ENCODE measurements at places on chromosomes 4 and X.

- DNase-seq: no peak
These were observed 23.7 kb downstream of the SULT1E1 start for GRCh38 chr4:69836287-69836686.

GRCh38 chrX:42466332-42467046 is 311.5 kb downstream of the PPP1R2C start:
- DNase-seq: no peak

DNA sequence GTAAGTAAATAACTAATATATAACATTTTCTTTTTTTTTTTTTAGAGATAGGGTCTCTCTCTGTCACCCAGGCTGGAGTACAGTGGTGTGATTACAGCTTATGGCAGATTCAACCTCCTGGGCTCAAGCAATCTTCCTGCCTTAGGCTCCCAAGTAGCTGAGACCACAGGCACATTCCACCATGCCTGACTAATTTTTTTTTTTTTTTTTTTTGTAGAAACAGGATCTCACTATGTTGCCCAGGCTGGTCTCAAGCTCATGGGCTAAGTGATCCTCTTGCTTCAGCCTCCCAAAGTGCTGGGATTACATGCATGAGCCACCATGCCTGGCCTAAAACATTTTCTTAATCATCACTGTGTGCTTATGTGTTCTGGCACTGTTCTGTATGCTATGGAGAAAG is 32.8 kb downstream of the MGARP start:
- no peak for DNase-seq

DNA sequence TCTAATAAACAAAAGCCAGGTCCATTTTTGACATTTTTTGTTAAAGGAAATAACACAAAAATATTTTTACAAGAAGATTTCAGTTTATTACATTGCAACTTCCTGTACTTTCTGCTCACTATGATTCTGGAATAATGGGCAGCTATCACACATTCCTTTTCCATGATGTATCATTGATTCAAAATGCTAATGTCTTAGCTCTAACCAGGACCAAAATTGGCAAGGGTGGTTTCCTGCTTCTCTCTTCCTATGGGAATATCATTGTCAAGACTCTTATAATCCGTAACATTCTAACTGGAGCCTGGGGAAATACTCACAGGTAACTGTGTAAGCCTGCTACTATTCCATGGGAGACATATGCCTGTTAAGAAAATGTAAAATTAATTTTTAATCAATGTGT is 218.6 kb downstream of the DCAF12L2 start:
- DNase-seq: no peak

DNA sequence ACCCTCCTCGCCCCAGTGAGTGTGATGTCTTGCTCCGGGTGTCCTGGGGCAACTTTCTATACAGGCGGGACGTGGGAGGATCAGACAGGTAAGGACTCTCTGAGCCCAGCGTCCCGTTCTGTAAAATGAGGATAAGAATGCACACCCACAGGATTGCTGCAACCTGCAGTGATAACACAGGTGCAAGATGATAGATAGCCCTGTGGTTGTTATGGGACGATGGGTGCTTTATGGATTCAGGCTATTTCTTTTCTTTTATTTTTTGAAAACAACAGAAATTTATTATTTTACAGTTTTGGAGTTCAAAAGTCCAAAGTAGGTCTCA is 28.6 kb downstream of the BEX3 start:
- no peak for DNase-seq

GRCh38 chrX:11760958-11761357 is 2.9 kb downstream of the MSL3 start:
- no peak for DNase-seq

DNA sequence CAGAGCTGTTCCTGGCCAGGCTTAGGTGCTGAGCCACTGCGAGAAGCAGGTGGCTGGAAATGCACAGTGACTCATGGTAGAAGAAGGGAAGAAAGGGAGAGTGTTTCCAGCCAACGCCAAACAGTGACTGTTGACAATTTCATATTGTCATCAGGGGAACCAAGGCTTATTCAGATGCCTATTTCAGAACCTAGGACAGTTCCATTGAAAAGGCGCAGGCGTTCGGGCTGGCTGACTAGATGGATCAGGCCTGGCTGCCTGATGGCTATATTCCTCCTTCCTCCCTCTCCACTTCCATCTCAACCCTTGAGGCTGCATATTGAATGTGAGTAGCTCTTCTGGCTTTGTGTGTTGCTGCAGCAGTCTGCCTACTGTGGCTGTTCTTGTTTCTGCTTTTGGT is 73.0 kb upstream of the FRMPD4 start:
- no peak for DNase-seq

GRCh38 chr4:62806816-62807215 is 1602.4 kb downstream of the TECRL start:
- no peak for DNase-seq

- DNase-seq: no peak
These were observed 443.3 kb upstream of the FAT1 start for GRCh38 chr4:187166886-187167512.

GRCh38 chr4:168451744-168452390 is 28.4 kb downstream of the DDX60L start:
- no peak for DNase-seq

DNA sequence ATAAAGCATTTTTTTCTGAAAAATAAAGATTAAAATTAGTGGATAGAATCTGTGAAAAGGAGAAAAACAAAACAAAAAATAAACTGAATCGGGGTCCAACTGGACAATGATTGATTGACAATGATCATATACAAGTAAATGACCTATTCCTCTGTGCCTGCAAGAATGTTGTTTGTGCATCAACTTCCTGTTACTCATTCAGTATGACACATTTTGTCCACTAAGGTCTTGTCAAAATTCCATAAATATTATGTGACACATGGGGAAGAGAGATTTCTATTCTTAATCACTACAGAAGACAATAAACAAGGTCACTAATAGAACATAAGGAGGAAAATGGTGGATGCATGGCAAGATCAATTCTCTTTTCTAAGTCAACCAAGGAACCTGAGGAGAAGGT is 54.9 kb downstream of the F8 start:
- no peak for DNase-seq

DNA sequence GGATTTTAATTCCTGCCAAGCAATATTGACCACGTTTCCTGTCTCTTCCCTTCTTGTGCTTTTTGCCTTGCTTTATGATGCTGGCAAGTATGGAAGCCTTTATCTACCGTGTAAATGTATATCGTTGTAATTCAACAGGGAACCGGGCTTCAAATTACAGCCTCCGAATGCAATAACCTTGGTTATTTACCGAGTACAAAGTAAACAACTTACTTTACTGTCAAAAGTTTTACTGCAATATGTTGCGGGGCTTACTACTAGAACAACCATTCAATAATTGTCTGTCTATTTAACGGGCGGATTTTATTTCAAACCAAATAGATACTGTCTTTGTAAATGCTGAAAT is 73.1 kb downstream of the PALLD start:
- DNase-seq: no peak

- no peak for DNase-seq
These were observed 114.6 kb downstream of the PCDH18 start for GRCh38 chr4:137417676-137418075.

- DNase-seq: no peak
These were observed 366.5 kb downstream of the MID1IP1 start for GRCh38 chrX:39167791-39168190.

GRCh38 chr4:119310826-119311225 is 11.1 kb downstream of the FABP2 start:
- no peak for DNase-seq

GRCh38 chr4:118158763-118159375 is 124.6 kb downstream of the NDST3 start:
- DNase-seq: no peak

DNA sequence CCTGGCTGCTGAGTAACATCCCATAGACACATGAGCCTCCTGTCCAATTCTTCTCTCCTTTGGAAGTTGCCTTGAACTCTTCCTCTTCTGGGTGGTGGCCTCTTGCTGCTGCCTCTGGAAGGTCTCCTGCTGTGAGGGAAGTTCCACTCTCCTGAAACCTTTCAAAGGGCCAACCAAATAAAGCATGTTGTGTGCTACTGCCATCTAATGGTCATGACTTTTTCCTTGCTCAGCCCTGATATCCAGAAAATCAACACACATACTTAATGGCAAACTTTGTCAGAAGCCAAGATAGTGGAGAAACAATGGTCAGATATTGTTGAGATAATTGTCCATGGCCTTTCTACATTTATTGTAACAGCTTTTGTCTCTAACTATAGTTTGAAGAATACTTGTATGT is 19.1 kb upstream of the ZXDA start:
- DNase-seq: no peak

DNA sequence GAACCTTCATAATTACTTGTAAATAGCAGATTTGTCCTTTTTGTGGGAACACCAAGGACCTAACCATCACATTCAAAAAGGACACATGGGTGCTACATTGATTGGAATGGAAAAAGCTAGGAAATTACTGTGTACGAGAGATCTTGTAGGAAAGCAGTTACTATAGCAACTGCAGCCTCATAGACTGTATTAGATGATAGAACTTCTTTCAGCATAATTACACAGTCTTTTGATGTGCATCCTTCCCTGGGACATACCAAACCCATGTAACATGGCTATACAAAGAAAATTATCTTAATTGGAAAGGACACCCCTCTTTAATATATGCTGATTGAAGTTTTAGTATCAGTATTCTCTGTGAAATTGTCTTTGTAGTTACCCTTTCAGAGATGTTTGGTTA is 130.7 kb upstream of the CTSO start:
- DNase-seq: no peak

DNA sequence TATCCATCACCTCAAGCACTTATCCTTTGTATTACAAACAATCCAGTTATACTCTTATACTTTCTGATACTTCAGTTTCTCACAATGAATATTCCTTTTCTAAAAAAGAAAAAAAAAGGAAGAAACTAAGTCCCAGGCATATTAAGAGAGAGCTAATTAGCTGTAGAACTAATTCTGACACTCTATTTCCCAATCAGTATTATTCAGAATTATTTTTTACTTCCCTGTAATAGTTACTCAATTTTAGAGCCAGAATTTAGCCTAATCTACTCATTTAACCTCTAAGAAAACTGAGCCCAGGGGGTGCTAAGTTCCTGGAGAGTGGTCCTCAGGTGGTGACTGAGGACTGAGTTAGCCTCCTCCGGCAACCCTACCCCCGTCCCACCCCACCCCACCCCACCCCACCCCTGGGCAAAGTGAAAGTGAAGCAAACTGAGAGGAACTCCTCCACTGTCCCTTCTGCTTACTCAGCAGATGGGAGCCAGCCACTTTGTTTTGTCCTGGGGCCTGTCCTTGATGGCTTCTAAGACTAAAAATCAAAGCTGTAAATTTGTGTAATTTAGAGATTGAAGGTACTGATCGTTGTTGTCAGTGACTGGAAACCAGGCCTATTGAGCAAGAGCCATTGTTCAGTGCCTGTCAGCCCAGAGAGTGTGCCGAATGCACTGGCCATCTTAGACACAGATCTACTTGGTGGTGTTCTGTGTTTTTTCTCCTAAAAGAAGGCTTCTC is 162.1 kb downstream of the CBR4 start:
- no peak for DNase-seq

GRCh38 chr4:98864560-98864959 is 64.4 kb downstream of the EIF4E start:
- DNase-seq: peak; percentile 12

- DNase-seq: no peak
These were observed 88.8 kb upstream of the PCDH18 start for GRCh38 chr4:137621056-137621455.

All from stimulated activated CD4-positive, alpha-beta T cell treated with anti-CD3 and anti-CD28 coated beads, Interleukin-15, amount 100 ng/mL, for 48 hours (primary cell).